ENCODE measurements at places on chromosomes 5 and 9.
A peak's percentile ranks its signal among the peaks of the same experiment; 100 is the strongest.

DNA sequence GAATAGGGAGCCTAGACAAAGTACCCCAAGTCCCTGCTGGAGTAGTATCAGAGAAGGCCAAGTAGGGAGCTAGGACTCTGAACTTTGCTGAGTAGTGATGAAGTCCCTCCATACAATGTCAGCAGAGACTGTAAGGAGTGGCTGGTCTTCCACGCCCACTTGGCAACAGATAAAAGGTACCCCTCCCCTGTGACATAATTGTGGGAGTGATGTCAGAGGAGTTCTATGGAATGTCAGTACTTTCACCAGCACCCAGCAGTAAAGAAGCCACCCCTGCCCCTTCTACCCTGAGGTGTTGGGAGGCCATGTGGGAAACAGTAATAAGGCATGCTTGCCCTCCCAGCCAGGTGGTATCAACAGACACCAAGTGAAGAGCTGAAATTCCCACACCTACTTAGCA lies 143.9 kb downstream of the SLIT3 start:
- DNase-seq, result no peak

DNA sequence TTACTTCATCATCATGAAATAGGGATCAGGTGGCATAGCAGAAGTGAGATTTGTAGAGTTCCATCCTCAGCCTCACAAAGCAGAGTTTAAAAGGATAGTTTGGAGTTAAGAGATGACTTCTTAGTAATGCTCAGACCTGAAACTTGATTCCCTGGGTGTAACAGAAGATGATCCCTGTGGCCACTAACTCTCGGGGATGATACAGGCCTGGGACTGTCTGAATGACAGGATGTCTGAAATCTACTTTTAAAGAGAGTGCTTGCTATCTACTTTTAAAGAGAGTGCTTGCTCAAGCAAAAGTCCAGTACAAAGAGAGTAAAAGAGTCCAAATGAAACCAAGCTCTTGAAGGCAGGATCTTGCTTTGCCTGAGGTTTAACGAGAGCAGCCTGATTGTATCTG lies 14.6 kb downstream of the ADAMTS16 start:
- DNase-seq, result no peak

DNA sequence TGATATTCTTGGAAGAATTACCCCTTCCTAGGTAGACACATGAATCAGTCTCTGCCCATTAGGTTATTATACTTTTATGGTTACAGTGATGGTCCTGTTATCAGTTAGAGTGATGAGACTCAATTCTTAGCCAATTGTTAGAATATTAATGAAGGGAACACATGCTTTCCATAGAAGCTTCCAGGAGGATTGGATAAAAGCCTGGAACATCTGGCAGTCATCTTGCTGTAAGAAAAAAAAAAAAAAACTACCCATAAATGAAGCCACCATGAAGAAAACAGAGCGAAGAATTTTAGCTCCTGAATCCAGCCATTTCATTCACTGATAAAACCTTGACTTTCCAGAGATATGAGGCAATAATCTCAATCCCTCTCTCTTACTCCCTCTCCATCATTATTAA lies 262.5 kb upstream of the GRIN3A start:
- DNase-seq, result peak; percentile 81

DNA sequence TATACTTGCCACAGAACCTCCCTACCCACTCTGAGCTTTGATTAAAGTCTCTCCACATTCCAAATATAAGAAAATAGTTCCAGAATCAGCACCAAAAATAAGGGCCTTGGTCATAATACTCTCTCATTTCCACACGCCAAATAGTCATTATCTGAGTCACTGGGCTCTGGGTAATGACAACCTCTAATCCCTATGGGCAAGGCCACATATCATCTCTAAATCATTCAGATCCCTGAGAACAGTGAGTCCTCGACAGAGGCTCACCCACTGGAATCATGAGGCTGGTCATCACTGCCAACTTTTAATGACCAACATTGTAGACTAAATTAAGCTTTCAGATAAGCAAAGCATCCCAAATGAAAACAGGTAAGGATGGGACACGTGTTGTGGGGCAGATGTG lies 28.1 kb downstream of the FAM114A2 start:
- no peak for DNase-seq

GRCh38 chr9:121725008-121725775 lies 73.8 kb downstream of the DAB2IP start:
- peak; percentile 98 for DNase-seq

- no peak for DNase-seq
These were observed 117.2 kb upstream of the PITX1 start for GRCh38 chr5:135151256-135151655.

Data from muscle of leg (tissue), 16 donors.